RPMI8226 (cell line): ENCODE measurements at places on chromosomes 1 and 21.

GRCh38 chr1:156922986-156923669, 2.7 kb downstream of the LRRC71 start:
- peak; percentile 39 for DNase-seq

DNA sequence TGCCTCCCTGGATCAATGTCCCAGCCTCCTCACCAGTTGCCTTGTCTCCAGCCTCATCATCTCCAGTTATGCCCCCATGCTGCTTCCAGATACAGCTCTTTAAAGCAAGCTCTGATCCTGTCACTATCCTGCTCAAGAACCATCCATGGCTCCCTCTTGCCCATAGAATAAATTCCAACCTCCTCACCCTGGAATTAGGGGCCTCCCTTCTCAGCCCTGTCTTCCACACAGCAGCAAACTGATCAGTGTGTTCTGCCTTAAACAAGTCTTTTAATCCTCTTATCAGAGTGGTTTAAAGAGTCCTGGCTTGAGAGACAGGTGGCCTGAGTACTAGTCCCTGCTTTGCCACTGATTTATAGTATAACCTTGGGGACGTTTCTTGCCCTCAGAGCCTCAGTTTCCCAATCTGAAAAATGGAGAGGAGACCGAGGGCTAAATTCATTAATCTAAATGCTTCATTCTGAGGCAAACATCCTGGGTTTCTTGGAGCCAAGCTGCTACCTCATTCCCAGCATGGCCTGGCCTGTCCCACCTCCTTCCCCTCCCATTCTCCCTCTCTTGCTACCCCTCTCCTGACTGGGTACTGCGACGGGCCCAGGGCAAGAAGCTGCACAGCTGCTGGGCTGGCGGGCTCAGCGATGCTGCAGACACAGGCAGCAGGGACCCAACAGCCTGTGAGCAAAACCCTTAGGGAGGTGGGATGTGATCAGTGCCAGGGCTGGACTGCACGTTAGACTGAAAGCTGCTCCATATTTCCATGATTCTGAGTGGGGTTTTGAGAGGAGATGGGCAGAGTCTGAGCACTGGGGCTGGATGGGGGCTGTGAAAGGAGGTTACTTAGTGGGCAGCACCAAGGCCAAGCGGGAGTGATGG, 221.4 kb downstream of the PTPRU start:
- no peak for DNase-seq

DNA sequence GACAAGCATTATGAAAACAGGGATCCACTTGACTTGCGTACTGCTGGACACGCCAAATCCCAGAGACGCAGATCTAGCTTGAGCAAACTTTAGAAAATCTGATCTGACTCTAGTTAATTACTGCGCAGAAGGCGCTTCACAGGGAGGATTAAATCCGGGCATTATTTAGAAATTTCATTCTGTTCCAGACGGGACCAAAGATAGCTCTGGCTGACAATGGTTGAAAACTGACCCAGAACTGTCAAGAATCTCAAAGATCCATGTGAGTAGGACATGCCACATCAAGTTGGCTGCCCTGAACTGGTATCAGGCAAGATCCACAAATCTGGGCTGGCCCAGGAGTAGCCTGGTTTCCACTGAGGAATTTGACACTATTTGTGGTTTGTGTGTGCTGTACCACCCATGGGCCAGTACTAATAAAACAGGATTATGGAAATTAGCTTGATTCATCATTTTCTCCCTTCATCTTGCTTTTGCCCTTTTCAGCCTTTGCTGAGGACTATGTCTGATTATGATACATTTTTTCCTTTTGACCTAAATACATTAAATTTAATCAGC, 171.0 kb downstream of the VAV3 start:
- no peak for DNase-seq

DNA sequence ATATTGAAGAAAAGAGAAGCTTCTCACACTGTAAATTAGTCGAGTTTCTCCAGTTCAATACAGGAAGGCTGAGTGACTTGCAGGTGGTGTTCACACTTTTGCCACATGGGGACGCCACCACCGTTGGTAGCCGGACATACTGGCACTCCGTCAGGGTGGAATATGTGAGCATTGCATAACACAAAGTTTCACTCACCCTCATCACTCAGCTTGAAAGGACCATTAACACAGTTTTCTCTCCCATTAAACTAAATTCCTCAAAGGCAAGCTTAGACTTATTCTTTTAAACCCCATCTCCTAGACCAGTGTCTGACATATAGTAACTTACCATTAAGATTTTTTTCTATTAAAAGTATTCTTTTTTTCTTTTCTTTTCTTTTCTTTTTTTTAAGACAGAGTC, 105.3 kb upstream of the SERBP1 start:
- DNase-seq, result peak; percentile 68

- no peak for DNase-seq
Observed at GRCh38 chr1:66968574-66968973, 43.8 kb downstream of the MIER1 start.

- peak; percentile 86 for DNase-seq
Observed at GRCh38 chr1:111592389-111593361, 26.9 kb upstream of the RAP1A start.

- no peak for DNase-seq
Observed at GRCh38 chr1:228768355-228769000, 33.2 kb downstream of the RHOU start.

DNA sequence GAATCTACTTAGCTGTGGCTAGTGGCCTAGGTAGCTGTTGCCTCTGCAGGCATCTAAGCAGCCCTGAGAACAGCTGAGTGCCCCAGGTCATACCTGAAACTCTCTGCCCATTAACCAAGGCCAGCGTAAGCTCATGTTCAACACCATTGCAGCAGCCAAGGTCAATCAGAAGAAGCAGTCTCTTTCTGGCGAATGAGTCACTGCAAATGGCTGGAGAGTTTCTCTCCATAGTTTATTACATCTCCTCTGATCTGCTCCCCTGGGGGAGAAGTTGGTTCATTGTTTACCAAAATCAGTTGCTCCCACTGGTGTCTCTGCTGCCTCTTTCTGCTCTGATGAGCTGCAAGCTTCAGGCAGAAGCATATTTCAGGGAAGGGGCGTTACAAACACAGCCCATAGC, 6.9 kb upstream of the BCL9 start:
- DNase-seq, result no peak

DNA sequence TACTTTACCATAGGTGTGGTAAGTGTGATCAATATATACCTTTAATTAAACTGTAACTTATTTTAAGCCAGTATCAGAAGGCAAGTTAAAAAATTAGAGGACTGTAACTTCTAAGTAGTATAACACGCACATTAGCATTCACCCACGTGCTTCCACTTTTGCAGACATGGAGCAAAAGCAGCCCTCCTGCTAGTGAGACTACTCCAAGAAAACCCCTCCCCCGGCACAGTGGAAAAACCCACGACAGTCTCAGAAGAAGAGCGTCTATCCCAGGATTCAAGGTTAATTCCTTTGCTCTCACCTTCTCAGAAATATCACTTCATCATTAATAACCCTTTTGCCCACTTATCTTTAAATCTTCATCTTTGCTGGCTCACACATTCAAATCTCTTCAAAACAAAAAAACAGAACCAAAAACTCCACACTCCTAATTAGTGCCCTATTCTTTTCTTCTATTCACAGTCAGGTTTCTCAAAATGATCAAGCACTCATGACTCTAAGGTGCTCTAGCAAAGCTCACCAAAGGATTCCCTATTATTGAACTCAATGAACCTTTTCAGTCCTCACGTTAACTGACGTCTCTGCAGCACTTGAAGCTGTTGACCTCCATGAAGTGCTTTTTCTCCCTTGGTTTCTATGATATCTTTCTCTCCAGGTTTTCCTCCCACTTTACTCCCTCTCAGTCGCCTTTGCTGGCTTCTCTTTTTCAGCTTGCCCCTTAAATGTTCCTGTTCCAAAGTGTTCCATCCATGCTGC, 213.5 kb downstream of the SMYD3 start:
- no peak for DNase-seq

DNA sequence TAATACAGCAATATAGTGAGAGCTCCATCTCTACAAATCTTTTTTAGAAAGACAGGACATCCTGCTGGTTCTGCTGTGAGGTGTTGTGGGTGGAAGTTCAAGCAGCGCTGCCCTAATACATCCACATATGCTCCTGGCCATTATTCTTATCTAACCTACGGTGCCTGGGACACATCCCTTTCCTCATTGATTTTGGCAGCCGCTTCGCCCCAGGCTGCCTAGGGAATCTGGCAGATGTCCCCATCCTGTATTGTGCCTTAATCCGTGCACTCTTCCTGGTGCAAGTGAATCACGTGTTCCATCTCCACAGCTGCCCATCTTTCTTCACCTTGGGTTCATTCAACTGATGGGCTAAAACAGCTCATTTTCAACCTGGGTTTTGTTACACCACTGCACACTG, 3.1 kb upstream of the UBE2G2 start:
- DNase-seq, result no peak

GRCh38 chr1:176205332-176205914, 1.7 kb downstream of the COP1 start:
- no peak for DNase-seq

- DNase-seq, result peak; percentile 77
Observed at GRCh38 chr1:184743062-184743756, 11.4 kb downstream of the EDEM3 start.

- no peak for DNase-seq
Observed at GRCh38 chr1:77336729-77337128, 54.9 kb downstream of the AK5 start.

- peak; percentile 23 for DNase-seq
Observed at GRCh38 chr21:32392299-32392879, 423 bp downstream of the URB1 start.

DNA sequence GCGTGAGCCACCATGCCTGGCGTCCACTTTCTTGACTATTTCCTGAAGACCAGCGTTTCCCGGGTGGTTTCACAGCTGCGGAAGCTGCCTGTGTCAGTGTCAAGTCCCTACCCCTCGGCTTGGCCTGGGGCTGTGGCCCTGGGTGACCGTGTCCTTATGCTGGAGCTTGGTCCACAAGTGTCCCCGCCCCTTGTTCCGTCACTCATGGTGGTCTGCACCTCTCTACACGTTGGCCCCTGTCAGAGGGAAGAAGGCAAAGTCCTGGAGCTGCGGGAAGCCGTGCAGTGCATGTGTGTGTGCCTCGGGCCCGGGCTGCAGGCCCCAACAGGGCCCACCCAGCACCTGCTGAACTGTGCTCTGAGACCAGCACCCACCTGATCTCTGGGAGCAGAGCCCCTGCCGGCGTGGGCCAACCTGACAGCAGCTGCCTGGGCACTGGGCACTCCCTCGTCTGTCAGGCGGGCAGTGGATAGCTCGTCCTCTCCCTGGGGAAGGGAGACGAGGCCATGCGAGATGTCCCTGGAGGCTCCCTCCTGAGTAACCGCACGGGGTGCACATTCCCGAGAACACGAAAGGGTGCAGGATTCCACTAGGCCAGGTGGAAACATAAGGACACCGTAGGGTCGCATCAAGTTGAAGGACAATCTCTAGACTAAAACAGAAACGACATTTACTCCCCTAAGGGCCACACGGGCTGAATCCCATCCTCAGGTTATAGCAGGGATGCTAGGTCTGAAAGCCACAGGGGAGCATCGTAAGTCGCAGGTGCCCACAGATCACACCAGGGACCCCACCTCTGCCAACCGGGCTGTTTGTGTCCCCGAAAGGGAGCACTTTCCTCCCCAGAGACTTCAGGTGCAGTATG, 2.4 kb upstream of the C1orf159 start:
- DNase-seq, result no peak

DNA sequence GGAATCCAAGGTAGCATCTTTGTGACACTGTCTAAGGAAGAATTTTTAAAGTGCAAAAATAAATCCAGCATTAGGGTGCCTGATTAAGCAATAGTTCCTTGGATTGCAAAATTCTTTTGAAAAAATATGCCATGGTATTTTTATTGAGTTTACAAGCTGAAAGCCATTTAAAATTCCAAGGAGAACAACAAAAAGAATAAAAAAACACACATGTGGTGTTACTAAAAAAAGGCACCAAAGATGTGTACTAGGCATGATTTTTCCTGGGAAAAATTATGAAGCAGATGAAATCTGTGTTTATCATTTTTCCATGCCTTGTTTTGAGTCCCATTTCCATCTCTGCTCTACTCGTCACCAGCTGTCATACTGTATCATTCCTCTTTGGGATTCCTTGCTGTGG, 157.0 kb upstream of the ZNHIT6 start:
- DNase-seq, result no peak

- DNase-seq, result no peak
Observed at GRCh38 chr21:41357546-41357945, 4.3 kb upstream of the MX2 start.

GRCh38 chr1:47529520-47530098, 91.8 kb downstream of the FOXD2 start:
- no peak for DNase-seq

- DNase-seq, result peak; percentile 33
Observed at GRCh38 chr1:23984417-23985186, 4.5 kb upstream of the SRSF10 start.

GRCh38 chr21:45497846-45498645, 44.2 kb downstream of the SLC19A1 start:
- DNase-seq, result no peak

- DNase-seq, result no peak
Observed at GRCh38 chr1:193412748-193413147, 226.3 kb upstream of the B3GALT2 start.

DNA sequence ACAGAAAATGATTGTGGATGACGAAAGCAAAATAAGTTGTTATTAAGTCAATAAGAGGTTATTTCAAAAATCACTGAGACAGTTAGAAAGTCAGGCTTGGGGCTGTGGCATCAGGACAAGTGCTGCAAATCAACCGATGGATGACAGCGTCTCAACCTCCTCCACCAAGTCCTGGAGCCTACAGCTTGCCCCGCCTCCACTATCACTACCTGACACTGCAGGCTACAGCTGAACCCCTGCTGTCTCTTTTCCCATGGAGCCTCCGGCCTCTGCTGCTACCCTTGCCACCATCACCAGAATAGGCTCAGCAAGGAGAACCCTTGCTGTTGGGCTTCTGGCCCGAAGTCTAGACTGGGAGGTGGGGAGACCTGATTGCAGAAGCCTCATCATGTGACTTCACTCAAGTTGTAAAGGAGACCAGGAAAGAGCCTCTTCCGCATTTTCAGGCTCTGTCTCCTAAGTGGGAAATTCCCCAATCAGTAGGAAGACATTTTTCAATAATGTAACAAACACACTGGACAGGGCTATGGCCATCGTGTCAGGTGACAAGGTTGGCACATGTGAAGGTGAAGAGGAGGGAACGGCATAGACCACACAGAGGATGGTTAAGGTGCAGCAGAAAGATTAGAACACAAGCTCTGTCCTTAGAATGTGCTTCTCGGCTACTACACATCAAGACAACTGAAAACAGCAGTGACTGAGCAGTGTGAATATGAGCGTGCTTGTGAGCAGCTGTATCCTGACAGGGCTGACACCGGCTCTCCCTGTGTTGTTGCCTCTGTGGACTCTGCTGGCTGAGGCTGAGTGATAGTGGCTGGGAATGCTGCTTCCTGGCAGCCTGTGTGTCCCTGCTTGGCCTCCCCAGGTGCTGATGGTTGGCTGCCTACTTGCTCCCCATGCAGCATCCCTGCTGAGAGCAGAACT, 660.7 kb downstream of the PTPRU start:
- peak; percentile 35 for DNase-seq

DNA sequence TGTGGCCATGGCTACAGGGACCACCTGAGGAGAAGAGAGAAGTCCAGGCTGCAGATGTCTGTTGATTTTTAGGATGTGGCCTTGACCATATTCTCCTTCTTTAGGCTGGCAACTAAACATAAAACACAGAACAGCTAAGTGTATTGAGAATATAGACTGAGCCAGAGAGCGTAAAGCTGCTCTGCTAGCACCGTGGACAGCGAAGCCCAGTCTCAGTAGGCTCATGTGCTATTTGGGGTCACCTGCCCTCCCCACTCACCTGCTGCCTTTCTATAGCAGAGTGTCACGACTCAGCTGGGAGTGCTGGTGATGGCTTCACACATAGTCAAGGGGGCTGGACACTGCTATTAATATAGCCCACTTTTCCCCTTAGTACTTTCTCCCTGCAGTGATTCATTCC, 278.5 kb downstream of the KCNH1 start:
- no peak for DNase-seq
